GM23248 (cell line): ENCODE measurements at places on chromosomes 4 and X. TPM values are rescaled to one million over a fixed set of nuclear protein-coding genes. Genes with fewer than 3 reads are reported as not detected.

GRCh38 chr4:40363382-40363920 is 28.3 kb downstream of the CHRNA9 start:
- no peak for DNase-seq

DNA sequence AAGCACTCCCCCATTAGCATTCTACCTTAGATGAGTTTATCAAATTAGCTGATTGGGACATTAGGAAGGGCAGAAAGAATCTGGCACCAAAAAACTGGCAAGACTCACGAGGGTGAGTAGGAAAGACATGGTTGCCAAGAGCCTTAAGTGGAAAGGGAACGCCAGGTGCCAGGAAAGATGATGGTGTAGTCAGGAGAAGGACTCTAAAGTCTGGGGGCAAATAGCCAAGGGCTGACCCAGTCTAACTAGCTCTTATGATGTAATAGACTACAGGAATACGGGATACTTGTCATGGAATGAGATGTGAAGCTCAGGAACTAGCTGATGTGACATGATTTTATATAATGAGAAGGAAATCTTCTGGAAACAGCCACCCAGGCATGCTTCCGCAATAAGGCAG is 94.8 kb downstream of the MBNL3 start:
- DNase-seq = peak; percentile 3

The EFNB1 gene
- total RNA-seq = 12.6 and 15.8 TPM in 2 replicates

The RHOXF2 gene
- not detected in 2 replicates for total RNA-seq

The DCAF12L2 gene
- not detected in 2 replicates for total RNA-seq

- no peak for DNase-seq
Observed at GRCh38 chr4:13112030-13112429, 372.1 kb downstream of the RAB28 start.

The PHEX gene
- 0.63 and 0.65 TPM in 2 replicates for total RNA-seq

The NAA11 gene
- not detected in 2 replicates for total RNA-seq

The KDM6A gene
- total RNA-seq = 12.0 and 31.2 TPM in 2 replicates

DNA sequence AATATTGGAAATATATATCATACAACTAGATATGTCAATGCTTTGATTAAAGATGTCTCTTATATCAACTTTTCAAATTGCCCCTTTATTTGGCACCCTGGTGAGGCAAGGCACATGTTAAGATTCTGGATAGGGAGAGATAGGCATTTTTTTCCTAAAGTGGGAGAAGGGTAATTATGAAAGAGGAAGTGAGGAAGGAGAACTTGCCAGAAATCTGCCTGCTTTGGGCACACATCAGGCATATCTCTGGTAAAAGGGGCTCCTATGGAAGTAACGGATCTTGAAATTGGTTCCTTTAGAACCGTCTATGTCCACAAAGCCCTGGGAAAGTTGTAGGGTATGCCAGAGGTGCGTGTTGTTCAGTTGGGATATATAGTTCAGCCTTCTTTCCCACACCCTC is 5.7 kb downstream of the IL15 start:
- DNase-seq = no peak

DNA sequence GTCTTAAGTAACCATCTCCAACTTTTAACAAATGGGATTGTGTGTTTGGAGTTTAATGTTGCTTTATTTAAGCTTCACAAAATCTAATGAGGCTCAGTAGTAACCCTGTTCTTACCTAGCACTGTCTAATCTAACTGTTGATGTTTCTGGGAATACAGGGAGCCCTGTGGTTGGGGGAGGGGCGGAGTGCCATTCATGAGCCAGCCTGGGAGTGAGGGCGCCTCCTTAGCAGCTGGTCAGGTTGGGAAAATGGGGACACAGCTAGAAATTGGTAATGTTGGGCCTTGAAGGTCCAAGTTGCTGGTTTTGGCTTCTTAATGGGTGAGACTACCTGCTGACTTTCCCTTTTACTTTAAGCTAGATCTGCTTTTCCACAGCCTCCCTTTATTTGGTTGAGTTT is 22.9 kb upstream of the TADA2B start:
- DNase-seq = no peak

The TMSB15A gene
- 1.0 and 1.4 TPM in 2 replicates for total RNA-seq

DNA sequence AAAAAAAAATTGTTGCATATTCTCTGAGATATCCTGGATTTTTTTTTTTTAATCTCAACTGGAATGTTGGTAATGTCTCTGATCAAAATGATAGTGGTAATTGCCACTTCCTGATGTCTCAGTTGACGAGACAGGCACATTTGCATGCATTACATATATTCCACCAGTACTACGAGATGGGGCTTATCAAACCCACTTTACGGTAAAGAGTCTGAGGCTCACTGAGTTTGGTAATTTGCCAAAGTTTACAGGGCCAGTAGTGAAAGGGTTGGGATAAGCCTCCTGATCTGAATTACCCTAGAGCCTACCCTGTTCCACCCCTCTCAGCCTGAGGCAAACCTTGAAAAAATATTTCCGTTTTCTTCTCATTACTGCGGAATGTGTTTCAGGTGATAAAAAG is 5.3 kb downstream of the MAGEB2 start:
- DNase-seq = no peak

- no peak for DNase-seq
Observed at GRCh38 chrX:38661561-38661960, 100.2 kb downstream of the TSPAN7 start.

- DNase-seq = no peak
Observed at GRCh38 chrX:153568451-153569011, 30.4 kb downstream of the CCNQ start.

DNA sequence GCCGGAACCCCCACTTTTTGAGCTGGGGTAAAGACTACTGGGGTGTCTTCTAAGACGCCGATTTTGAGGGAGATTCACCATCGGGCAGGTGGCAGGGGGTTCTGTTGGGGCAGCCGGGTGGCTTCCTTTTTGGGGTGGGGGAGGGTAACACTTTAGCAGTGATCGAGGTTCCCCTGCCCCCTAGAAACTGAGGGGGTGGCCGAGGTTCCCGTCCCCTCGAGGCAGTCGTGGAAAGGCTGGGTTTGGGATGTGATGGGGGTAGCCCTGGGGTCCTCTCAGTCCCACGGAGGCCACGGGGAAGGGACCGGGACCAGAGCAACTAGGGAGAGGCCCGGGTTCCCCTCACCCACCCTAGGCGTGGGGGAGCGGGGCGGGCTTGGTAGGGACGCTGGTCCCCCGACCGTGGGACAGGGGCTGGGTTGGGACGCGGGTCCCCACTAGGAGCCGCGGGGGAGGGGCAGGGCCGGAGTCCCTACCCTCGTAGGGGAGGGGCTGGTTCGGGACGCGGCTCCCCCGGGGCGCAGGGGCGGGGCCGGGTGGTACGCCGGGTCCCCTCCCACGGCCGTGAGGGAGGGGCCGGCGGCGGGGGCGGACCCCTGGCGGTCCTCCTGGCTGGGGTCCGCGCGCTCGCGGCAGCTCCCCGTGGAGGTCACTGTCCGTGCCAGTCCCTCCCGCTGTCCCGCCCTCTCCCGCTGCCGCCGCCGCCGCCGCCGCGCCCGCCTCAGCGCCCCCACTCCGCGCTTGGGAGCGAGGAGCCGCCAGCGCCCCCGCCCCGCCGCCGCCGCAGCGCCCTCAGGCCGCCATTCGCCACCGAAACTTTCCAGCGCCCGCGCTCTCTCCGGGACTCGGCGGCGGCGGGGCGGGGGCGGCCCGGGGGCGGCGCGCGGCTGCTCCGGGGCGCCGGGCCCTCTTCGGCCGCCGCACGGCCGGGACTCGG is at the start of gene TBL1X:
TSS of gene TBL1X (plus strand) at position 624 of the 937 bp plus-strand sequence. CDS start 188,529 bp downstream, outside the sequence.
- peak; percentile 63 for DNase-seq

GRCh38 chr4:112381996-112382692 is 85.0 kb downstream of the ALPK1 start:
- no peak for DNase-seq

- peak; percentile 26 for DNase-seq
Observed at GRCh38 chrX:120732461-120732860, 102.6 kb upstream of the C1GALT1C1 start.

DNA sequence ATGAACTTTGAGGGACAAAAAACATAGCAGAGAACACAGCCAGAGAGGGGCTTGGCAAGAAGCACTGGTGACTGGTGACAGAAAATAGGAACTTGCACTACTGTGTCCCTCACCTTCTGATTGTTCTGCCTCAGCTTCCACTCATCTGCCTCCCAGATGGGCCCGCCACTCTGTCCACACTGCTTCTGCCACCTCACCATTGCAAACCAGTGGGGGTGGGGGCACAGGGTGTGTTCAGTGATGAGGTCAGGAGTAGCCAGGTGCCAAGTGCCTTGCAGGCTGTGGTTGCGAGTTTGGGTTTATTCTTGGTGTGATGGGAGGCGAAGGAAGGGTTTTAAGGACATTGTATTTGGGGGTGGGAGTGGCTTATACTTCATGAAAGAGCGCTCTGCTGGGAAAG is 9.1 kb upstream of the UBA1 start:
- no peak for DNase-seq

DNA sequence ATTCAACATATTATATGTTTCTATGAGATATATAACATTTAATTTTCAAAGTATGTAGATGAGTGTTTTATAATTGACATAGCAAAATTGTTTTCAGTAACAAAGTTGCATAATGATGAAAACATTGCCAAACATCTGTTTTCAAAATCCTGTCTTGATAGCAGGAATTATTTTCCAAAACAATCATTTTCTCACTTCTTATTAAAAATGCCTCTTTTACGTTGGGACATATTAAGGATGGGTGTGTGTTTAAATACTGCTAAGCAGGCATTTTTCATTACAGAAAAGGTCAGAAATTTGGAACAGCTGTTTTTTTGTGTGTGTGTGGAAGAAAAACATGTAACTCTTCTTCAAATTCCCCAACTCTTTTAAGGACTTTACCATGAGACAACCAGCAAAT is 452.0 kb downstream of the SPRY1 start:
- no peak for DNase-seq

DNA sequence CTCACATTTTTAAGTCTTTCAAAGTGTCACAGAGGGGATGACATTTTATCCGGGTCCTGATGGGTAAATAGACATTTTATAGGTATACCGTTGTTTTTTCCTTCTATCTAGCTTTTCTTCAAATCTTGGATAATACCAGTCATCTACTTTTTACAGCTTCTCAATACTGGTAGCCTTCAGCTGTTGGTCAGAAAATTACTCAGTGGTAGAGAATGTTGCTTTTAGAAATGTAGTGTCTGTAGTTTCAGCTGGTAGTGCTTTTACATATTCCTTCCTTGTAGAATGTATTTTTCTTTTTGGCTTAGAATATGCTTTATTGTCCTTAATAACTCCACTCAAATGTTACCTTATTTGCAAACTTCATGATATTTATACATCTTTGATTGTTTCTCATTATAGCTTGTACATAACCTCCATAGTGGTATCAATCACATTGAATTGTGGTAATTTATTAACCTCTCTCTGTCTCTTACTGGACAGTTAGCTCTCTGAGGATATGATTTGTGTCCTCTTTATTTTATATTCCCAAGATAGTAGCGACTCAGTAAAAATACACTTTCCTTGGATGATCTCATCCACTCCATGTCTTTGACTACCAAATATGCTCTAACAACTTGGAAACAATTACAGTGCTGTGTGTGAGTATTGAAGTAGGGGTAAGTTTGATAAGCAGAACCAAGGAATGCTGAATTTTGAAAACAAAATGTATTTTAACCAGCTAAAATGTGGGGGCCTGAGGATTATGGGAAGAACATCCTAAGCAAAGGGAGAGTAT is 53.8 kb downstream of the RAP1GDS1 start:
- peak; percentile 44 for DNase-seq

GRCh38 chr4:63663870-63664269 is 745.4 kb downstream of the TECRL start:
- no peak for DNase-seq

DNA sequence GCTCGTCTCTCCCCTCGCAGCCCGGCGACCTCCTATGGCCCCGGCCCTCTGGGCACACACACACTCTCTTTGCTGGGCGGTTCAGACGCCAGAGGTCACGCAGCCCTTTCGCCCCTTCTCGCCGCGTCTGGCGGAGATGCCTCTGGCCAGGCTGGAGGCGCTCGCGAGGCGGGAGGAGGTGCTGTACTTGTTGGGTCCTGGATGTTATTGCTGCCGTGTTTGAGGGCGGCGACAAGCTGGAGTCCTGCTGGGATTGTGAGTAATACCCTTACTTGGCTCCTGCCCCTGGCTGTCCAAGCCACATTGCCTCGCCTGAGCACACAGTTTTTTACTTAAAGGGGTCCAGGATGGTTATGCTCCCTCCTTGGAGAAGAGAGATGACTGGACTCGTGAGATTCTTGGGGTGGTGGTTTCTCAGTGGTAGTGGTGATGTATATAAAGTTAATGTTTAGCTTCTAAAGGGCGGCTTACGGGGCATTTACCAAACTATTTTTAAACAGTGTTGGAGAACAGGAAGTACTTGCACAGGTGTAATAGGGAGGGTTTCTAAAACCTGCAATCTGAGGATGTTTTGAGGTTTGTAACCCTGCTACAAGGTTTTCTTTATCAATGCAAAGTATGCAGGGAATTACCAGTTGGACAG is 572 bp downstream of the USP53 start:
- DNase-seq = peak; percentile 97

DNA sequence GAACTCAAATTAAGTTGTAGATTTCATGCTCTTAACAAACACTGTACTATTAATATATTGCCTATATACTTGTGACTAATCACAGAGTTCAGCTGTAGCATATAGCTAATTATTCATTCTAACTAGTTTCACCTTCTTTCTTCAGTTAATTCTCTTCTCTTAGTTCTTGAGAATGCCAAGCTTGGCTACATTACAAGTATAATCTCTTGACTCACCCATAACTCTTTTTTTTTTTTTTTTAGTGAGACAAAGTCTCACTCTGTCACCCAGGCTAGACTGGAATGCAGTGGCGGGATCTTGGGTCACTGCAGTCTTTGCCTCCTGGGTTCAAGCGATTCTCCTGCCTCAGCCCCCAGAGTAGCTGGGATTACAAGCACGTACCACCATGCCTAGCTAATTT is 5.4 kb downstream of the KLHL5 start:
- DNase-seq = peak; percentile 23

The F11 gene
- not detected in 2 replicates for total RNA-seq

The AFP gene
- not detected in 2 replicates for total RNA-seq

GRCh38 chr4:78214078-78214477 is 157.0 kb downstream of the FRAS1 start:
- DNase-seq = no peak

- peak; percentile 82 for DNase-seq
Observed at GRCh38 chr4:10098780-10099160, 17.8 kb downstream of the WDR1 start.

GRCh38 chr4:87270144-87270543 is 49.7 kb upstream of the KLHL8 start:
- peak; percentile 64 for DNase-seq

The FHDC1 gene
- 0.22 and 0.25 TPM in 2 replicates for total RNA-seq

The SMPX gene
- not detected in 2 replicates for total RNA-seq

- peak; percentile 20 for DNase-seq
Observed at GRCh38 chr4:47835494-47835893, 2.4 kb downstream of the CORIN start.

The RAB41 gene
- not detected in 2 replicates for total RNA-seq

DNA sequence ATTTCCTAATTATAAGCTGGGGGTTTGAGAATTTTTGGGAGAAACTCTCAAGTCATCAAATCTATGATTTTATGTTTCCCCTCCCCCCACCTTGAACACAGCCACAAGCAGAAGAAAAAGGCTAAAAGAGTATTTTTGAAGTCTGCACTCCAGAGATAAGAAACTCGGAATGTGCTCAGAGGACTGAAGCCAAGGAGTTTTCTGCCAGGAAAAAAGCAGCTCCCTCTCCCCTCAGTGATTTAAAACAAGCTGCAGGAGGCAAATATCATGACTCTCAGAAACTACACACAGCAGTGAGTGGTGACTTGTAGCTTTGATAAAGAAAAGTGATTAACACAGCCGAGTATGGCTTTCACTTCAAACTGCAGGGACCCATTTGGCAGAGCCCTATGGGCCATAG is 800.2 kb upstream of the FTHL17 start:
- DNase-seq = no peak

- DNase-seq = peak; percentile 9
Observed at GRCh38 chr4:185987961-185988627, 80.9 kb upstream of the TLR3 start.

GRCh38 chr4:16192057-16192456 is 34.2 kb downstream of the TAPT1 start:
- DNase-seq = no peak
